ENCODE measurements at places on chromosomes 7 and 10.

GRCh38 chr10:3068201-3068967, 1.0 kb downstream of the PFKP start:
- DNase-seq, result peak; percentile 56

DNA sequence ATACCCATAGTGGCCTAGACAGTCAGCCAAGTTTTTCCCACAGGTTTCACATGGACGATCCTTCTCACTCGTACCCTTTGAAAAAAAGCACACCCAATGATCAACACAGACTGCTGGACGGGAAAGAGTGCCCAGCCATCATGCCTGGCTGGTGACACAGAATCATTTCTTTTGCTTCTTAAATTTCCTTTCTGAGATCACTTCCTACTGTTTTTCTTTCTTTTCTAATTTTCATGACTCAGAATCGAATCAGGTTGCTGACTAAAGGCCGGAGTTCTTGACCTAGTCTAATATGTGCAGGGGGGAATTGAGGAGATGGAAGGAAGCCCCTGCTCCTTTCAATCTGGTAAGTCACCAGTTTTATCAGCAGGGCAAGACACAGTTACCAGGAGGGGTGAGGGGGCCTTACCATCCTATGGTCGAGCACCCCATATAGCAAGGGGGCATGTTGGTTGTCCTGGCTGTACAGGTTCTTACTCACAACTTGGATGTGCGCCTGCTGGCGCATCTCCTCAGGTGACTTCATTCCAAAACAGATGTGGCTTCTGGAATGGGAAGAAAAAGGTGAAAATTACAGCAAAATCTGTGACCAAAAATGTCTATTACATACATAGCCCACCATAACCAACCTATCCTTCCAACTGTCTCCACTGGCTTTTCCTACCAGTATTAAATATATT, 3.5 kb downstream of the POLR3A start:
- no peak for DNase-seq

DNA sequence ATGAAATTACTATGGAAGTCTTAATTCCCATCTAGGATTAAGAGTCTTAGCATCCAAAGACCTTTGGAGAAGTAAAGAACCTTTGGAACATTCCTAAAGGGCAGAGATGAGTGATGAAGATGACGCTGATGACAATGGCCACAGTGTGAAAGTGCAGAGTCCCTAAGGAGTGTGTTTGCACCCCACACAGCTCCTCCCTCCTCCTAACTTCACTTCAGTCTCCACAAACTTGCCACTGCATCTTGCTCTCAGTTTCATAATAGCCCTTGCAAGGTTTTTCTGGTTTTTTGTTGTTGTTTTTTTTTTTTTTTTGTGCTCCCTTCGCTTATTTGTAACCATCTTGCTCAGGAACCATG, 117.5 kb upstream of the ANLN start:
- no peak for DNase-seq

DNA sequence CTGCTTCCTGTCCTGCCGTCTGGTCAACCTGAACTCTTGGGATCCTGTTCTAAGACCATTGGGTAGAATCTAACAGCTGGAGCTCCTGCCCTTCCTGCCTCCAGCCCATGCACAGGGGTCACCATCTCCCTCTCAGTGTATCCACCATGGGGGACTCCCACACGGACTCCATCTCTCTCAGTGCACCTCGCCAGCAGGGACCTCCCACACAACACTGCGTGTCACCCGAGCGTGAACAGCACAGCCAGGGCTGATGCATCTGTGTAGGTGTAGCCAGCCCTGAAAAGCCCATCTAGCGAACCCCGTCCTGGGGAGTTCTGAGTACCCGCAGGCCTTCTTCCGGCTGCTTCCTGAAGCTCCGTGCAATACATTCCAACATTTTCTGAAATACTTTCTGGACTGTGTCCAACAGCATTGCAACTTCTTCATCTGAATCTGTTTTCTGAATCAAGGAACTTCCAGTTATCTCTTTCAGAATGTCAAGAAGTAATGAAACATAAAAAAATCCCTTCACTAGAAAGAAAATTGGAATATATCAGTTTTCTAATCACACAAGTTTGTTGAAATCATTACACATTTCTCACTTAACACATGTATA, 52.5 kb downstream of the NCAPG2 start:
- DNase-seq, result no peak

GRCh38 chr7:117212969-117213877, 109.6 kb downstream of the WNT2 start:
- DNase-seq, result no peak

- no peak for DNase-seq
These were observed 40.8 kb downstream of the PRPS1L1 start for GRCh38 chr7:17986851-17987250.

GRCh38 chr7:44531421-44532380, 9.4 kb downstream of the NPC1L1 start:
- DNase-seq, result no peak

DNA sequence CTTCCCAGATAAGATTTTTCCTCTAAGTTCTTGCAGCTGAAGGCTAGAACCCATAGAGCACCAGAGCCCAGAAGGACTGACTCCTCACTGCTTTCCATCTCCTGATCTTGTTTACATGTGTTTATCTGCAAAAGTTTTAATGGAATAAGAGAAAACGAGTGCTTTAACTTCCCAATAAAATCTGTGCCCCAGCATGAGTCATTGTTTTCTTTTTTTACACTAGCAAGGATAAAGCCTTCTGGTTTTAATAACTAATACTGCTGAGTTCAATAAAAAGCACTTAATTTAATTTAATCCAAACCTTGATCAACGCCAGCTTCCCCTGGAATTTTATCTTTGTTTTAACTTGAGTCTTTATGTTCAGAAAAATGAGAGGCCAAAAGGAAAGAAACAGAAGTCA, 227.6 kb downstream of the HPSE2 start:
- no peak for DNase-seq

GRCh38 chr7:79979437-79979836, 155.2 kb upstream of the GNAI1 start:
- DNase-seq, result no peak

GRCh38 chr10:126964190-126964589, 59.0 kb downstream of the DOCK1 start:
- DNase-seq, result no peak

DNA sequence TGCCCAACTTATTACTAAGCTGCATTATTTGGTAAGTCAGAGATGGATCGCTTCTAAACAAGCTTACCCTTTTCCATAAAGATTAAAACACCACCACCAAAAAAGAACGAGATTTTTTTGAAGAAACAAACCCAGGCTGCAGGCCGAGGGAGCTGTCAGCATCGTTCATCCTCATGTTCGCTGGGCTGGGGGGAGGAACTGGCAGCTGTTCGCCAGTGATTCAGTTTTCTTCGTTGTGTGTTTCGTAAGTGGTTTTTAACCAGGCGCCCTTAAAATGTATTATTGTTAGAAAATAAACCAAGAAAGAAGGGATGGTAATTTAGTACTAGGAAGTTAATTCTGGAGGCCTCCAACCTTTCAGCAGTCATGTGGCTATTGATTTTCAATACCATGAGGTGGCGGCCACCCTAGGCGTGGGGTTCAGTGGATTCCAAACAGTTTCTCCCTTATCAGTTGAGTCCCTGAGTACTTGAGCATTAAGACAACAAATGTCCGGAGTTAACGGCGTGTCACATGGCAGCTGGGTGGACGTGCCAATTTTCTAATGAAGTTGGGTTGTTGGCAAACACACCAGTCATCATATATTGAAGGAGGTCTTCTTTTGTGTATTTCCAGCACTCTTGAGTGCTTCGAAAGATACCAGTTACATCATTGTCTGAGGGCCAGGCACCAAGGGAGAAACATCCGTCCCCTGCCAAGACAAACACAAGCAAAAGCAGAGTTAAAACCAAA, 173.2 kb downstream of the EBF3 start:
- no peak for DNase-seq

- no peak for DNase-seq
These were observed 141.2 kb upstream of the ABCB5 start for GRCh38 chr7:20474249-20474648.

DNA sequence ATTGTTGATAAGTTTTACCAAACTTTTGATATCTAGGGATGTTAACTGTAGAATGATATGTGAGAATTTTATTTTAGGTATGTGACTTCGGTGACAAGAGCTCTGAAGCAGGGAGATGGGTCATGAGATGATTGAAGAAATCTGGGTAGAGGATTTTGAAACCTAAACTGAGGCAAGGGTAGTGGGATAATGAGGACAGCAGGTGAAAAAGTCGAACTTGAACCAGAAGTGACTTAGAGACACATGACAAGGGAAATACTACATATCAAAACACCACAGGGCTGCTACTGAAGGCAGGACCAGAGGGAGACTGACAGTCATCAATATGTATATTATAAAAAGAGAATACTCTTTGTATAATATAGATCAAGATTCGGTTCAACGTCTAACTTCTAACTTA, 113.2 kb downstream of the WDFY4 start:
- DNase-seq, result no peak

DNA sequence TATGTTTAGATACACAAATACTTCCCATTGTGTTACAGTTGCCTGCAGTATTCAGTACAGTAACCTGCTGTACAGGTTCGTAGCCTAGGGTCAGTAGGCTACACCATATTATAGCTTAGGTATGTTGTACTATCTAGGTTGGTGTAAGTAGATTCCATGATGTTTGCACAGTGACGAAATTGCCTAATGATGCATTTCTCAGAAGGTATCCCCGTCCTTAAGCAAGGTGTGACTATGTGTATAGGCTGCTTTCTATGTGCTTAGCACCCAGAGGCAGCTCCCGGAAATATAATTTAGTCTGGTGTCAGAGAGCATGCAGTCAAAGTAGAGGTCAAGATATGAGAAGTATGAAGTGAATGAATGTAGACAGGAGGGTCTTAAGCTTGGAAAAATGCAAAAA, 9.8 kb downstream of the MAPK8 start:
- no peak for DNase-seq

- DNase-seq, result no peak
These were observed 108.0 kb downstream of the SPAG6 start for GRCh38 chr10:22453320-22453719.

DNA sequence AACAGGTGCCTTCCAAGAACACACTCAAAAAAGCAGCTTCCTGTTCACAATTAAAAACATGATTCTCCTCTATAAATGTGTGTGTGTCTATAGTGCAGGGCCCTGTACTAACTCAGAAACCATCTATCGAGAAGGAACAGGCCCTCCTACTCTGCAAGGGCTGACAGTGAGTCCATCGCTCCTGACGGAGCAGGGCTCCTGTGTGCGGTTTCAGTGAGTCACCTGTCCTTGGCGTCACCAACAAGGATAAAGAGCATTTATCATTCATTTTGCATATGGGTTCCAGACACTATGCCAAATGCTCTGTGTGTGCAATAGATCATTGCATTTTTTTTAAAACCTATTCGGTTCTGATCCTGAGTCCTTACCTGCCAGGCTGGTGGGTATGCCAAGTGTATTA, 63.7 kb downstream of the TACC2 start:
- DNase-seq, result no peak

GRCh38 chr7:137657476-137658189, 189.1 kb downstream of the DGKI start:
- DNase-seq, result no peak

GRCh38 chr10:8055420-8056349, 1.2 kb downstream of the GATA3 start:
- DNase-seq, result no peak

GRCh38 chr7:22565315-22565811, 65.4 kb upstream of the STEAP1B start:
- no peak for DNase-seq

DNA sequence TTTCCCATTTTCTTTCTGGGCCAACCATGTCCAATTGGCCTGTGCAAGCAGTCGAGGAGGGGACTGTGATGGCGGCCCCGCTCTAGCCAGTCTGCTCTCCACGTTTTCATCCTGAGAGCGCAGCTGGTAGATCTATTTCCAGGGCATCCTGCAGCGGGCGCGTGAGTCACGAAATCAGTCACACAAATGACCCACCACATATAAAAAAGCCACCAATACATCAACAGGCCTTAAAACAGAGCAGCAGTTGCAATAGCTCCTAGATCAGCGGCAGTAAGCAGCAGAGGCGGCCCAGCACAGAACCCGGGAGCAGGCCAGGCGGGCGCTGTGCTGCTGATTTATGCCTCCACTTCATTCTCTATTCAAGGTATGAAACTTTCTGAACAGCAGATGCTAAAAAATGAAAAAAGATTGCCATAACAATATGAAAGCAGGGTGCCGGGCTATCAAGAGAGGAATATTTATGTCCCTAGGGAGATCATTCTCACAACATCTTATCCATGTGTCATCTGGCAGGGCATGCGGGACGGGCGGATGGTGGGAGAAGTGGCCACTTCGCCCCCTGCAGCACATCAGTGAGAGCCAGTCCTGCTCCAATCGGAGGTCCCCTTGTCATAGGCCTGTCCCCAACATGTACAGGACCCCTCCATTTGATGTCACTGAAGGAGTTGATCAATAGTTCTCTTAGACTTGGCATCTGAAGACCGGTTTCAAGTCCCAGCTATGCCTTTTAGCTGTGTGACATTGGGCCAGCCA, 98.0 kb upstream of the GPR26 start:
- no peak for DNase-seq

DNA sequence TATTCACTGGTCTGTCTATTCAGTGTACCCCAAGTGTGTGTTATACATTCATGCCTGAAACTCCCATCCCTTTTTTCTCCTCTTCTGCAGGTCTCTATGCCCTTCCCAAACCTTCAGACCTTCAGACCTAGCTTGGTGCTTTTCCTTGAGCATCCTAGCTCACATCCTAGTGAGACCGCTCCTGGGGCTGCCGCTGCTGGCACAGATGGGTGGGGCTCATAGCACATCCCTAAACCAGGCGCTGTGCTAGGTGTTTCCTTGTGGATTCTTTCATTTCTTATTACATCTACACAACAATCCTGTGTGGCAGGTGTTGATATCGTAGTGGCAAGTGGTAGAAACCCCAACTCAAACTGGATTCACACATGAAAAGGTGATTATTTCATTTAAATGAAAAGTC, 43.2 kb downstream of the PRR15 start:
- no peak for DNase-seq

DNA sequence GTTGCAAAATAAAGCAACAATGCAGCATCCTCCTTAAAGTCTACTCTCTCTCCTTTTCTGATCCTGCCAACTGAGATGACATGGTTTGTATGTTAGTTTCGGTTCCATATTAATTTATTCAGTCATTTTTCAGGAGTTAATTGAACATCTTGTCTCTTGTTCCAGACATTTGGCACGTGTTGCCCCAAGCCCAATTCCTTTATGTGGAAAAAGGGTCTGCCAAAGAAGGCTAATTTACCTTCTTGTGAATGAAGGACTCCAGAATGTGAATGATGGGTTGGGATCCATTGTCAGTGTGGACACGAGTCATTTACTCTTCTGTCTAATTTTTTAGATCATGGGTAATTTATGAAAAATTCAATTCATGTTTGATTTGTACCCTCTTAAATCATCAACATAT, 350.9 kb upstream of the LRGUK start:
- DNase-seq, result no peak

GRCh38 chr7:129553899-129554461, 51.6 kb downstream of the SMKR1 start:
- peak; percentile 35 for DNase-seq
